ENCODE measurements at places on chromosomes 7 and 10.

GRCh38 chr7:66627151-66627681, 1.5 kb upstream of the KCTD7 start:
- no peak for DNase-seq

- no peak for DNase-seq
Observed at GRCh38 chr10:125158601-125159485, 1.5 kb downstream of the CTBP2 start.

- DNase-seq = no peak
Observed at GRCh38 chr10:43940898-43941837, 292.5 kb upstream of the ZNF32 start.

GRCh38 chr7:36617408-36617807, 106.9 kb downstream of the AOAH start:
- DNase-seq = no peak

DNA sequence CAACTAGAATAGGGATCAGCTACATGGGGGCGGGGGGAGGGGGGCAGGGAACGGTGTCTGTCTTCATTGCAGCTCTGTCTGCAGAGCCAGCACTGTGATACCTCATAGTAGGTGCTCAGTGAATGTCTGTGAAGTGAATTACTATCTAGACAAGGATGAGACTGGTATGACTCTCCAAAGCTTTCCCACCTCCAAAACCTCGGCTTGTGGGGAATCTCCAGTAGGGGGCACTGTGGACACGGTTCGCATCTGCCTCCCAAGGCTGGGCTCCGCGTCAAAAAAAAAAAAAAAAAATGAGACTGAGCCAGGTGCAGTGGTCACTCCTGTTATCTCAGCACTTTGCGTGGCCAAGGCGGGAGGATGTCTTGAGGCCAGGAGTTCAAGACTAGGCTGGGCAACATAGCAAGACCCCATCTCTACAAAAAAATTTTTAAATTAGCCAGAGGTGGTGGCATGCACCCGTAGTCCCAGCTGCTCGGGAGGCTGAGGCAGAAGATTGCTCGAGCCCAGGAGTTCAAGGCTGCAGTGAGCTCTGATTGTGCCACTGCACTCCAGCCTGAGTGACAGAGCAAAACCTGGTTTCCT, 9.6 kb downstream of the TRIM56 start:
- no peak for DNase-seq

DNA sequence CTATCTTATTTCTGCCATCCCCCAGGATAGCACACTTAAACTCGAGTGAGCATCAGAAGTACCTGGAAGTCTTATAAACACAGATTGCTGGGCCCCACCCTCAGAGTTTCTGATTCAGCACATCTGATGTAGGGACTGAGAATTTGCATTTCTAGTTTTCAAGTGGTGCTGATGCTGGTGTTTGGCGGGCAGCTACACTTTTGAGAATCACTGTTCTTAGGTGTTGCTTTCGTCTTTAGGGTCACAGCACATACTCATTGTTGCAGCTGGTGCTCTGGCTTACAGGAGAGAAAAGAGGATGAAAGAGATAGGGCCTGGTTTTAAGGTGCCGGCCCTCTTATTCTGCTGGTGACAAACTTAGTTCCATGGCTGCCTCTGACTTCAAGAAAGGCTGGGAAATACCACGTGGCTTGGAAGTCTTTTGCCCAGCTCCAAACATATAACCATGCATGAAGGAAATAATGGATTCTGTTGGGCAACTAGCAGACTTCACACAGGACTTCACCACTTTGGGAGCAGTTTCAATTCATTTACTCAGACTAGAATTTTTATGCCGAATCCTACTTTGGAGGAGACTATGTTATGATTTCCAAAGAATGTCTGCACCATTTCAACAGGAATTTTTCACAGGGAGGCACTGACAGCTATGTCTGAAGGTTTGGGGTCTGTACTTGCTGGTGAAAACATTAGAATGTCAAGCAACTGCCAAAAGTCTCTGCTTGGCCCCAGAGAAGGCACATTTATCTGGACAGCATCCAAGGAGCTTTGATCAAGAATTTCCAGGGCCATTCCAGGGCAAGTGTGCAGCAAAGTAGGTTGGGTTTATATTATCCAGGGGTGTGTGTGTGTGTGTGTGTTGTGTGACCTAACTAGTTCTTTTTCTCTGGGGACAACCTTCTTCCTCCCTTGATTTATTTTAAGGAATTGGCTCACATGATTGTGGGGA, 6.9 kb upstream of the MINDY4 start:
- DNase-seq = no peak

GRCh38 chr7:128443831-128444600, 11.7 kb upstream of the HILPDA start:
- DNase-seq = no peak

- DNase-seq = no peak
Observed at GRCh38 chr10:104922810-104923209, 281.7 kb downstream of the SORCS3 start.

- DNase-seq = no peak
Observed at GRCh38 chr7:104961821-104962220, 52.2 kb upstream of the KMT2E start.

- DNase-seq = no peak
Observed at GRCh38 chr7:3193379-3194120, 107.5 kb upstream of the SDK1 start.

- no peak for DNase-seq
Observed at GRCh38 chr10:74171625-74172024, 20.6 kb downstream of the ADK start.

DNA sequence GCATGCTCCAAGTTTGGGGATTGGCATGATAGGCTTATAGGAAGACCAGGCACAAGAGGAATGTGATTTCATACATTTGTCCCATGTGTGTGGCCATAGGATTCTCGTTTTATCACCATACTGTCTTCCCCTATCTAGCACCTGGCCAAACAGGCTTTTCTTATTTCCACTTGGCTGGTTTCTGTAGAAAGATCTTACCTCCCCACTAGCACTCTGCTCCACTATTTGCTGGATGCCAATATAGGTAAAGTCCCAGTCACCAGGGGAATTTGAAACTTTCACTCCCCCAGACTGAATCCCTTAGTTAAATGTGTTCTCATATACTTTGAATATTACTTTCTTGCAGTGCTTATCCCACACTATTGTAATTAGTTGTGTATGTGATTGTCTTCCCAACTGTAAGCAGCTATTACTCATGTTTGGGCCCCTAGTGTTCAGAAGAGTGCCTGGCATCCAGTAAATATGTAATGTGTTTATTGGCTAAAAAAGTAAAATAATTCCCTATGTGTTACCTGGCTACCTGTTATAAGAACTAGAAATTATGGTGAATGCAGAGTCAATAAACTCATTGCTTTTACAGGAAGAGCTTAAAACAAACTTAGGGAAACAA, 109.0 kb downstream of the LRMDA start:
- no peak for DNase-seq

DNA sequence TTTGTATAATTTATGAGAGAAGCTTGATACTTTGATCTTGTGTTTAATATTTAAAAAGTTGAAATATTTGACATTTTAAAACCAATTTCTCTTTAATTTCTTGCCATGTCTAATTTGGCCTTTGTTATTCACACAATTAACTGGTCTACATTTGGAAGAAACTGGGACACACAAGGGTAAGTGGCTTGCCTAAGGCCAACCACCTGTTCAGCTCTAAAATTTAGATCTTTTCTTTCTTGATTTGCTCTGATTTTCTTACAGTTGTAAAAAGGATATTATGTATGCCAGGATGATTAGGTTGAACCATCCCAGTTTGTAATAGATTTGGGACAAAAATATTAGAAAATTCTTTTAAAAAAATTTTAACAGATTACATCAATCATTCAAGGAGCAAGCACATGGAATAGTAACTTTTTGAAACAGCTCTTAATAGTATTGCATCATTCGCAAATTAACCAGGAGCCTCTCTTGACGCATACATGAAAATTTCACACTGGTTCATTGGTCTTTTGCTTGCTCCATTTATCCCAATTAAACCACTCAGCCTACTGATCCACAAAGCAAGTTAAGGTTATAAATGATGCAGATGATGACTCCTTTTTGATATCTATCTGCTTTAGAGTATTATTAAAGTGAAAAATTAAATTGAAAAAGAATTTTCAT, 222.4 kb upstream of the SLC26A5 start:
- no peak for DNase-seq

DNA sequence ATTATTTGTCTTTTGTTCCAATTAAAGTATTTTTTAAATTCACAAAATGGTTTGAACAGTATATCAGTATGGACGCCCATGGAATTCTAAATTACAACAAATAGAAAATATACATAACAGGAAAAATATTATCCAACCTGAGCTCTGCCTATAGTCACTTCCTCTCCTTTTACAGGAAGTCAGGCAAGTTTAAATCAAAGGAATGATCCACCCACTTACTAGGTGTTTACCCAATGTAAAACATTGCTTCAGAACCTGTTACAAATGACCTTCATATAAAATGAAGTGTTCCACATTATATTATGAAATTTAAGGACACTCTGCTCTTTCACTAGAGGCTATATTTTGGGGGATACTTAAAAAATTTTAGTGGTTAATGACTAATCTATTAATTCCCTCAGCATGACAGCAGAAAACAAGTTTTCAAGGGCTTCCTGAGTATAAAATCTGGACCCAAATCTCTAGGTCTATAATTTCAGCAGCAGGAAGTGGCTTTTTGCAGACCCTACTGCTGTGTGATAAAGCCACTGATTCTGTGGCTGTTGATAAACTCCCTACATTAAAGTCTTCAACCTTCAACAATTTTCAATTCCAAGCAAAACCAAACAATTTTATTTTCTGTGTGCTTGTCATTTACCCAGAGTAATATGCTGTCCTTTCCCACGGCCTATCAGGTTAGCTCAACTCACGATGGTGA, 722.6 kb downstream of the GATA3 start:
- no peak for DNase-seq

DNA sequence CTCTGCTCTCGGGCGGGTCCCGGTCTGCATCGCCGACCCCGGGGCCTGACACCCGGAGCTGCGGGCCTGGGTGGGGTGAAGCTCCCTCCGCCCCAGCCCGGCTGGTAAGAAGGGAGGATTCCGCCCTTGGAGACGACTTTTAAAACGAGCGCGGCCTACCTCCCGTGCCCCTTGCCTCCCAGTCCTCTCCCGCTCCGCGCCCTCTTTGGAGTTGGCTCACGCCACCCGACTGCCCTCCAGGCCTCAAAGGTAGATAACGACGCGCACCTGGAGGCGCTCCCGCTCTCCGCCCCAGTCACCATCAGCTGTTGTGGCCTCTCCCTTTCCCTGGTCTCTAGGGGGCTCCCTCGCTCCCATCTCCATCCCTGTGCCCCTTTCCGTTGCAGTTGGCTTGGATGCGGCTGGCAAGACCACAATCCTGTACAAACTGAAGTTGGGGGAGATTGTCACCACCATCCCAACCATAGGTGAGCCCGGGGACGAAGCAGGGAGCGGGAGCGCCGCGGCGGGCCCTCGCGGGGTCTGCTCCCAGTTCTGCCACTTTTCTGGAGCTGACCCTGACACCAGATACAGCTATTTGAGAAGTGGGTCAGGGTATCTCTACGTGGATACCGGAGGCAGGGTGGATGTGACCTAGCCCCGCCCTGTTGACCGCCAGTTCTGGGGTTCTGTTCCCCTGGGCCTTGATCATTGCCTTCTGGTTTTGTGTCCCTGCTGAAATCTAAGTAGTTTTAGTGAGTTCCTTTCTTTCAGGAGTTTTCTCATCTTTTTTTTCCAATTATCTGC, 679 bp downstream of the ARF5 start:
- peak; percentile 48 for DNase-seq

- no peak for DNase-seq
Observed at GRCh38 chr7:84216472-84216871, 21.9 kb upstream of the SEMA3A start.

DNA sequence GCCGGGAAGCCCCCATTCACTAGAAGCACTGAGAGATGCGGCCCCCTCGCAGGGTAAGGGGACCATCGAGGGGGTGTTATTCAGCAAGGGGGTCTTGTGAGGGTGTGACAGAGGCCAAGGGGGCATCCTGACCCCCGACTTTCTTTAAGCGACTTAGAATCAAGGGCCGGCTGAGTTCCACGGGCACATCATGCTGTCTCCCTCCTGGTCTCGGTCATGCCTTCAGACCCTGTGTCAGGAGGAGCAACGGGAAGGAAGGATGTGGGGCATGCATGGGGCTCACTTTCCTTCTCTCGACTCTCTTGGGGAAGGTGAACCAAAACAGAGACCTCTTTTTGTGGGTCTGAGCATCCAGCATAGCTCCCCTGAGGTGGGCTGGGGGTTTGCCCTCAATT, 2.5 kb downstream of the ACSL5 start:
- DNase-seq = no peak

DNA sequence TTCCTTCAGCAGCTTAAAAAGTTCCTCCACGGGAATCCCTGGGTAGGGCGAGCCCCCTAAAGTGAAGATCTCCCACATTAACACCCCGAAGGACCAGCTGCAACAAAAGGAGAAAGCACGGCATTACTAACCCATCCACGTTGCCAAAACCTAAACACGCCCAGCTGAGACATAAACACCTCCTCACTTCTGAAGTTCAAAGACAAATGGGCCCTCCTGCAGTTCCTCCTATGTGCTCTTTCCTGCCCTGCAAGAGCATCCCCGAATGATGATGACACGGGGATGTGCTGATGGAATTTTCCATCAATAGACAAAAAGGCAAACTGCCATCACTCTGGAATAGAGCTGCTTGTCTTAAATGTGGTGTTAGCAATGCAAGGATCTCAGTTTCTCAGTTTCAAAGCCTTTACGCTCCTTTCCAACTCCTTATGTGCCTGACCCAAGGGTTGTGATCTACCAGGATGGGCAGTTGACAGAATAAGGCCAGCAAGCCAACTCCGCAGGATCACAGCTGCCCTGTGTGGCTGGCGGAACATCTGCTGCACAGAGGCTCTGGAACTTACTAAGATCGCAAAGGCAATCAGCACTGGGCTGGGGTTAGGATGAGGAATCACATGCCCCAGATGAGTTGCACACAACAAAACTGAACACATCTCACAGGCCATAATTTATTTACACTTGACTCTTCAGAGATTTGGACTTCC, 112.7 kb downstream of the FGFR2 start:
- no peak for DNase-seq

DNA sequence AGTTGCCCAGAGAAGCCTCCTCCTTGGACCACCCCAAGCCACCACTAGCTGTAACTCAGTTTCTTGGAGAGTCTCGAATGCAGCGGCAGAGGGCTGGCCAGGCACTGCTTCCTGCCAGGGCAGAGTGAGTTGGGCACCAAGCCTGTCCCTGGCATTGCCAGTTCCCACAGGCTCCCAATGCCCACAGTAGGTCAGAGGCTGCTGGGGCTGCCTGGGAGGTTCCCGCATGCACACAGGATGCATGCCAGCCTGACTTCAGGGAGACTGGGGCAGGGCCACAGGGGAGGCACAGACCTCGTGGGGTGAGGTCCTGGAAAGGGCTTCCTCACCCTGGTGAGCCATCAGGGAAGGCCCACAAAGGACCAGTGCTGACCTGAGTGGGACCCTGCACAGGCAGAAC, 152.8 kb downstream of the ZNF248 start:
- DNase-seq = no peak

- DNase-seq = no peak
Observed at GRCh38 chr10:92886334-92886961, 38.1 kb downstream of the EXOC6 start.

GRCh38 chr10:121324678-121325213, 273.5 kb downstream of the FGFR2 start:
- no peak for DNase-seq
